HepG2 (cell line): ENCODE measurements at places on chromosomes 16 and 17.

- no peak for DNase-seq
Measured at GRCh38 chr16:81576696-81577095, 132.1 kb downstream of the CMIP start.

DNA sequence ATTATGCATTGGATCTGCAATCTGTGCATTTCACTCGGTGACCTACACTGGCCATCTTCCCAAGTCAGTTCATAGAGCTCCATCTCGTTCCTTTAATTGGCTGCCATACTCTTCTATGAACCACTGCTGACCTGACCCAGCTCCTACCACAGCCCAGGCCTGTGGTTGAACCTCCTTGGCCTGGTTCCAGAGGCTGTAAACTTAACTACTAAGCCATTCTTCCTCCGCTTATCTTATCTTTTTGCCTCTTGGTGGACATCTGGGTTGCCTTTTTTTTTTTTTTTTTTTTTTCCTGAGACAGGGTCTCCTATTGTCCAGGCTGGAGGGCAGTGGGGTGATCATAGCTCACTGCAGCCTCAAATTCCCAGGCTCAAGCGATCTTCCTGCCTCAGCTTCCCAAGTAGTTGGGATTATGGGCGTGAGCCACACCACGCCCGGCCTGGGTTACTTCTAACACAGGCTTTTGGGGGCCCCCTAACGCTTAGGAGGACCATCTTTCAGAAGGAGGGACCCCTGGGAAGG lies 18.3 kb downstream of the COQ7 start:
- DNase-seq: no peak

DNA sequence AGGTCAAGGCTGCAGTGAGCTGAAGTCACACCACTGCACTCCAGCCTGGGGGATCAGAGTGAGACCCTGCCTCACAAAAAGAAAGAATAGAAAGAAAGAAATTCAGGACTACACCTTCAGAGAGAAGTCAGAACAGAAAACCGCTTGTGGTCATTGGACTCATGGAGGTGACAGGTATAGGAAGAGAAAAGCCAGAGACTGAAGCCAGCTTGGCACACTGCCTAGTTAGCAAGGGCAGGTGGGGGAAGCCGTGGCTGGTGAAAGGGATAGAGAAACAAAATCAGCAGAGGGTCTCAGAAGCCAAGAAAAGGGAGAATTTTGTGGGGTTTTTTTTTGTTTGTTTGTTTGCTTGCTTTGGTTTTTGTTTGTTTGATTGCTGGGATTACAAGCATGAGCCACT lies 32.9 kb upstream of the SKAP1 start:
- DNase-seq: no peak

- DNase-seq: no peak
Measured at GRCh38 chr17:17940441-17940911, 31.7 kb downstream of the TOM1L2 start.

- peak; percentile 51 for DNase-seq
Measured at GRCh38 chr16:1338119-1338730, 4.8 kb downstream of the BAIAP3 start.

DNA sequence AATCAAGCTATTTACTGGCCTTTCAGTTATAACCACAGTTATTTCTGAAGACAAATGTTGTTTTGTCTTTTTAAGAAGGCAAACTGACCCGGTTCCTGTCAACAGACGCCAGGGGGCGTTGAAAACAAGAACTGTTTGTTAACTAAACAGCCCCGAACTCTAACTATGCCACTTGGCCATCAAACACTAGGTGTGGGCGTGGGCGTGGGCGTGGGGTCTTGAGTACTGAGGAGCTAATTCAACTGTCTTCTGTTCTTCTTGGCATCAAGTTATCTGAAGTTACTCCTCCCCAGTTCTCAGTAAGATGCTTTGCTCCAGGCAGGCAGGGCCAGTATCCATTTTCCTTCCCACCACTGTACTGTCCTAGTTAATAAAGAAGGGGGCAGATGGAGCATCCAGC lies 63.3 kb upstream of the MTMR4 start:
- peak; percentile 52 for DNase-seq

- no peak for DNase-seq
Measured at GRCh38 chr17:79625706-79626105, 14.9 kb upstream of the RBFOX3 start.

DNA sequence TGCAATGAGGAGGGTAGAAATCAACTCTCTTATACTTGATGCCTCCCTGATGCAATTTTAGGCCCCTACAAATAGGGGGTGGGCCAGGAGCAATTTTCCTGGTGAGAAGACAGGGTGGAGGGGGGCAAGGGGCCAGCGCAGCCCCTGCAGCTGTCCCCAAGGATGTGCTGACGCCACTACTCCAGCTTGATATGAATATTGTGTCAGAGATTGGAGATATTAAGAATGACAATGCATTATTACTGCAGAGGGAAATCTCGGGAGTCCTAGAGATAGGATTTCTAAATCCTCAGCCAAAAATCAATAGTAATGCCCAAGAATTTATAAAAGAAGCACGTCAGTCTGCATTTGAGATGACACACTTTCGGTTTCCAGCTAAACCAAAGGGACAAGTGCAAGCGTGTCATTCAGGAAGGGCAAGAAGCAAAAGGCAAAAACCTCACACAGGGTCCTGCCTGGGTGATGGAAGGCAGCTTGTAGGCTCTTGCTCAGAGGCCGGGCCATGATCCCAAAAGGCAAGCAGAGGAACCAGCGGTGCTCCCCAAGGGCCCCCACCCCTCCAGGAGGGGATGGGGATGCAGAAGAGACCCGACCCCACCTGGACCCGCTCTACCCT lies 178.8 kb downstream of the C16orf78 start:
- DNase-seq: no peak

DNA sequence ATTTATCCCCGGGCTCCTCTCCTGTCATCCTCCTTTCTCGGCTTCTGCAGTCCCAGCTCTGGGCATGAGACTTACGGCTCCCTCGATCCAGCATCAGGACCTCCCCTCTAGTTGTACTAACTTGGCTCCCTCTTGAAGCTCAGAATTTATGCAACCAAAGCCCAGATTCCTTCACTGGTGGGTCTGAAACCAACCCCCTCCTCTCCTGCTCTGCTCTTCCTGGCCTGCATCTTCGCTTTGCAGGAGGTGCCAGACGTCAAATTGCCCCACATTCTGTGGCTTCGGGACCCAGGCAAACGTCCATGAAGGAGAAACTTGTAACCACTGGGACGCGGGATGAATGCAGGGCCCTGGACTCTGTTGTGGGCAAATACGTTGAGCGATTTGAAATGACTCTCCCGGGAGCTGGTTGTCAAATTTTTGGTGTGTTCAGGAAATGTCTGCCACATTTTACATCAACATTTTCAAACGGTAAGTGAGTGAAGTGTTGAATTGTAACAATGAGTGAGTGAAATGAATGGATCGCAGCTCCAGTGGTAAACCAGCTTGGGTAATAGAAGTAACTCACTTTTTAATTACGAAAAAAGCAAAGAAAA lies 29.3 kb upstream of the ELAC2 start:
- DNase-seq: no peak

DNA sequence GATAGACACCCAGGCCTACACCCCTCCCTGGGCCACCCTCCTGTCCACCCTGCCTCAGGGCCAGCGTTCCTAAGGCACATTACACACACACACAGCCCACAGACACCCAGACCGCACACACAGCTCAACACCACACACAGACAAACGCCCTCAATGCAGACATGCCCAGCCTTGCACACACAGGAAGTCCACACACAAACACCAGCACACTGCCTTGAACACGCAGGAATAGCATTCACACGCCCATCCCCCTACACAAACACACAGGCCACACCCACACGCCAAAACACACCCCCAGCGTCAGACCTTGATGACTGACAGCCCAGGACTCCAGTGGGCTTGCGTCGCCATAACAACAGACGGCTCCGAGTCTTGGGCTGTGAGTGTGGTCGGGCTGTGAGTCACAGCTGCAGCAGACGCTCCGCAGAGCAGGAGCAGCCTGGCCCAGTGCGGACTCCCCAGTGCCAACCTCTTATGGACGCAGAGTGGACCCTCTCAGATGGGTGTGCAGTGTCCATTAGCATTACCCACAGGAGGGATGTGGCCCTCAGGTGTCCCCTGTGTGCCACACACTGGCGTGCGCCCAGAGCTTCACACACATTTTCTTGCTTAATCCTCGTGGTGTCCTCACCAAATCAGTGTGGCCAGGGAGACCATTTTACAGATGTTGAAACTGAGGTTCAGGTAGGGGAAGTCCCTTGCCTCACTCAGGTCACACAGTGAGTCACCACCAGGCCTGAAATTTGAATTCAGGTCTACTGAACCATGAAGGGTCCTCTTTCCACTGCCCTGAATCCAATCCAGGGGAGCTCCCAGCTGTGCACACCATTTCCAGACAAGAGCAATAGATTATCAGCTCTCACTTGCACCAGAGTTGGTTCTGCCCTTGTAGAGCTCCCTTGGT lies 17.8 kb upstream of the RAI1 start:
- peak; percentile 82 for DNase-seq

GRCh38 chr17:79020631-79021301 lies 3.2 kb upstream of the C1QTNF1 start:
- DNase-seq: no peak

DNA sequence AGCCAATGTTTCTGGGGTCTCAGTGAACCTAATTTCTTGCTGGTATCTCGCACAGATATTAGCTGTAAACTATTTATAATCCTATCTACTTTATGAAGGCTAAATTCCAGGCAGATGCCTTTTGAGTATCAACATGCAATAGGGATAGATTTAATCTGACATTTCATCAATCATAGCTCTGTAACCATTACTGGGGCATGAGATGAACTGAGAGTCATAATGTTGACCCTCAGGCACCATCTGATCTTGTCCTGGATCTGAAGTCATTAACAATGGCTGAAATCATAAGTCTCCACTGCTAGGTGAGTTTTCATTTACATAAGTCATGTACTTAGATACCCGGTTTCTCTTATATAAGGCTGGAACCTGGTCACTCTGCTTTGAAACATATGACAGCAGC lies 3.6 kb downstream of the PMFBP1 start:
- no peak for DNase-seq

DNA sequence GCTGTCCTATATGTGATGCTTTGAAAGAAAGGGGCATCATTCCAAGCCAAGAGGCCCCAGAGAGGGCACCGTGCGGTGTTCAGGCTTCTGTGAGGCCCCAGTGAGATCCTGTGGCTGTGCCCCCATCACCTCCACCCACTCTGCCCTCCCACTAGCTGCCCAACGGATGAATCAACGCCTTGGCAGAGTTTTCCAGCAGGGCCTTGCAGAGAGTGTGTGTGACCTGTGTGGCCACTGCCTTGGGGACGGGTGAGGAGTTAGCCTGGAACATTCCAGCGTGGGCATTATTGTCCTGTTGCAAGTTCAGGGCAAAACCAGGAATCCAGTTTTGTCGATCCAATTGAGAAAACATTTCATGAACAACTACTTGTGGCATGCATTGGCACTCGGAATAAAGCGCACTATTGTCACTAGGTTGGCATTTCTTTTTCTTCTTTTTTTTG lies 53.7 kb downstream of the SF3B3 start:
- no peak for DNase-seq

DNA sequence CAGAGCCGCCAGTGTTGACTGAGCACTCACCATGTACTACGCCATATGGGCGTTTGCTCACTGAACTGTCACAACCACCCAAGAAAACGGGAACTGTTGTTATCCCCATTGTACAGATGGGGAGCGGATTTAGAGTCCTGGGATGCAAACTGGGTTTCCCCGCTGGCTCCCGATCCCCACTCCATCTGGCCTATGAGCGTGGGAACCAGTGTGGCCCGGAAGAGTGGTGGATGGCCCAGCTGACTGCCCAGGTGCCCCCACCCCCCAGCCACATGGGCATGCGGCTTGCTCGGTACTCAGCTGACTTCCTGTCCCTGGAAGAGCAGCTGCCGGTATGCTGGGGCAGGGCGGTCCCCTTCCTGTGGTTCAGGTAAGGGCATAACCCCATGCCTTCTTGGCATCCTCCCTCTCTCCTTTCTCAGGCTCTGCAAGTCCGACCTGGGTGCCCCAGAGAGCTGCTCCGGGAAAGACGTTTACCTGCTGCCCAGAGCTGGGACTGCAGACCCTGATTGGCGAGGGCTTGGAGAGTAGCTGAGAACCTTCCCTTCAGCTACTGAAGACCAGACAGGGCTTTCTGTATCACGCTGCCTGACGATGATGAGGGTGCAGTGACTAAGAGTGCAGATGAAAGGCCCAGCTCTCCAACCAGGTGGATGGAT lies 16.2 kb downstream of the SOCS3 start:
- no peak for DNase-seq

GRCh38 chr17:57032343-57032742 lies 52.7 kb upstream of the AKAP1 start:
- DNase-seq: no peak

GRCh38 chr17:19650826-19651225 lies 2.3 kb downstream of the ALDH3A2 start:
- DNase-seq: no peak

- DNase-seq: no peak
Measured at GRCh38 chr17:74920306-74920620, 2.8 kb downstream of the USH1G start.

DNA sequence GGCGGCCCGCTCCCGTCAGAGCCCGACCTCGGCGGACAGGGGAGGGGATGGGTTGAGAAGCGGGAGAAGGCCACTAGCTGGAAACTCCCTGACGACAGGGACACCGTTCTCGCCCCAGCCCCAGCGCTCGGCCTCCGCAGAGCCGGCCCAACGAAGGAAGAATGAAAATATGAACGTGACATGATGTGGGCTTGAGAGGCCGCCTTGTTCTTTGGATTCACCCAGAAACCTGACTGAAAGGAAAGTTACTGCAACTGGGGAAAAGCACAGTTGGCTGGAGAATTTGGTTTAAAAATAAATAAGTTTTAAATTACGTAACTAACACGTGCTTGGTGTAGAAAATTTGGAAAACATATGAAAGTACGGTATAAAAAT lies 21.1 kb downstream of the NPTX1 start:
- DNase-seq: peak; percentile 64

GRCh38 chr16:57679767-57680482 lies 11.8 kb downstream of the ADGRG3 start:
- no peak for DNase-seq

DNA sequence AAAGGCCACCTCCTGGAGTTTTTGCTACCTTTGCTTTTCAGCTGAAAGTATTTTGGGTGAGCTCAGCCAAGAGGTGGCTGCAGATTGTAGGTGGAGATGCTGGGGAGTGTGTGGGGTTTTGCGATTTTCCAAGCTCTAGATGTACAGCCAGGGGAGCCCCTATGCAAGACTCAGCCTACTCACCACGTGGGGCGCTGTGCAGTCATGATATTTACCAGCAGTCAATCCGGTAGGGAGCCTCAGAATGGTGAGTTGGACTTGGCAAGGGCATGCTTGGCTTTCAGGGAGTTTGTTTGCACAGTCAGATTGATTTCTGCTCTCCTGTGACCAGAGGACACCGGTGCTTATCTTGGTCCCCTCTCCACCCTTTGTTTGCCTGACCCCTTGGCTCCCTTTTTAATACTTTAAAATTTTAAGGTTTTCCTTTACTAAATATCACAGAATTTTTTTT lies 175.3 kb downstream of the UTP18 start:
- DNase-seq: peak; percentile 92

DNA sequence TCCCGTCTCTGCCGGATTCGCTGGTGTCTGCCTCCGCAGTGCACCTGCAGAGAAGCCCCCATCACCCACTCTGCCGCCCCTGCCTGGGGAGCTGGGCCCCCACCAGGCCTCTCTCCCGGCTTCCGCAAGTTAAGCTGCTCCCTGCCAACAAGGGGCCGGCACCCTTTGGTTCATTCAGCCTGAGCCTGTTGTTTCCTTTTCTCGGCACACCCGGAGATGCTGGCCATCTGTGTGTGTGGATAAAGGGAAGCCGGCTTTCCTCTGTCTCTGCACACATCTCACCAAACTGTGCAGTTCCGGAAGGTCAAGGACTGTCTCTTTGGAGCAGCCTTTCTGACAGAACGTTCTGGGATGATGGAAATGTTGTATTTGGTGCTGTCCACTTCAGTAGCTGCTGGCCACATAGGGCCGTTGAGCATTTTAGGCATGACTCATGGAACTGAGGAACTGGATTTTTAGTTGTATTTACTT lies 6.8 kb downstream of the MAPK8IP3 start:
- no peak for DNase-seq
